Ureter (tissue), 1 donor: ENCODE measurements at places on chromosomes 7 and 10.

GRCh38 chr10:49595713-49596492 is 14.2 kb upstream of the SLC18A3 start:
- DNase-seq = no peak

DNA sequence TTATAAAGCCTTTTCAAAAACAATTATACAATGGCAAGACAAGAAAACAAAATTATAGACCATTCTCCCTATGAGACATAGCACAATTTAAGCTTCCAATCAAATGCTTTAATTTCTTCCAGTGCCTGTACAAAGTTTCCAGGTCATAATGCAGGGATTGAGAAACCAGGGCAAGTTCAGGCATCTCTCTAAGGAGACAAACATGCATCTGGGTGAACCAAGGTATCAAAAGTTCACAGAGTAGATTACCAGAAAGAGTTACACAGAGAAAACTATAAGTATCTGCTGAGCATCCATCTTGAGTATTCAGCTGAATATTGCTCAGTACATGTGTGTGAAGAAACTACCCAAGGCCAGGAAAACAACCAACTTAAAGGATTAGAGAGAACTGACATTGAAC is 89.1 kb downstream of the COL28A1 start:
- DNase-seq = no peak

GRCh38 chr7:139431459-139431858 is 52.0 kb downstream of the KLRG2 start:
- DNase-seq = no peak

- DNase-seq = no peak
Measured at GRCh38 chr7:3722396-3722922, 421.4 kb downstream of the SDK1 start.

GRCh38 chr10:3950676-3951275 is 165.8 kb upstream of the KLF6 start:
- no peak for DNase-seq

DNA sequence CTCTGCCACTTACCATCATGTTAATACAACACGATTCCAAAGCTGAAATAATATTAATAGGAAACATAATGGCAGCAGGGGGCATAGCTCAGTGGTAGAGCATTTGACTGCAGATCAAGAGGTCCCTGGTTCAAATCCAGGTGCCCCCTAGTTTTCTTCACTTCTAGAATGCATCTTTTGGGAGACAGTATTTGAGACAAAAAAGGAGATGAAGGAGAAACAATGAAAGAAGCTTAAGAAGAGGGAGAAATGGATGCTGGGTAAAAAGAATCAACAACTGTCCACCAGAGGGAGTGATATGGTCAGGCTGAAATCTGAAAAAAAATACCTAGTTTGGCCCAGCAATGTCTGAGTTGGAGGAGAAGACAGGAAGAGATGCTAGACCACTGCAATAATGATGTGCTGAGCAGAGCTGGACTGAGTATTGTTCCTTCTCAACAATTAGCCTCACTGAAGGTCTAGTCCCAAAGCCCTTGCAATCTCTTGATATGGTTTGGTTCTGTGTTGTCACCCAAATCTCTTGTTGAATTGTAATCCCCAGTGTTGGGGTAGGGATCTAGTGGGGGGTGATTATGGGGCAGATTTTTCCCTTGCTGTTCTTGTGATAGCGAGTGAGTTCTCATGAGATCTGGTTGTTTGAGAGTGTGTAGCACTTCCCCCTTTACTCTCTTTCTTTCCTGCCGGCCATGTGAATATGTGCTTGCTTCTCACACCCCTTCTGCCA is 48.3 kb downstream of the ZNF783 start:
- DNase-seq = no peak
